Activated CD4-positive, CD25-positive, alpha-beta regulatory T cell (primary cell): ENCODE measurements at places on chromosomes 1 and 21.
A peak's percentile ranks its signal among the peaks of the same experiment; 100 is the strongest.

DNA sequence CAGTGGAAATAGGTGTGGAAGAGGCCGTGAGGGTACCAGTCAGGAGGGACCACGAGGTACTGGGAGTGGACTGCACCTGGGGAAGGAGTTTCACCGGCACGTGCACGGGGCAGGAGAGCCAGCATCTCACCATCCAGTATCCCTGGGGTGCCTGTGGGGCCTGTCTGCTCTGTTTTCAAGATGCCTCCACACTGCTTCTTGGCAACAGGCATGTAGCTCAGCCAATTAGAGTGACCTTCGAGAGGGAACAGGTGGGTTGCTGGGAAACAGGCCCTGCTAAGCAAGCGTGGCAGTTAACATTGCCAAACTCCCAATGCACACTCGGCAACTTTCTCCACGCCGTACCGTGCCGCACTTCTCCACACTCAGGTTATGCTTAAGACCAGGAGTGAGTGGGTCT is 17.7 kb downstream of the KCNC4 start:
- DNase-seq, result no peak

- DNase-seq, result no peak
Observed at GRCh38 chr1:3857791-3858129, 484 bp downstream of the DFFB start.

DNA sequence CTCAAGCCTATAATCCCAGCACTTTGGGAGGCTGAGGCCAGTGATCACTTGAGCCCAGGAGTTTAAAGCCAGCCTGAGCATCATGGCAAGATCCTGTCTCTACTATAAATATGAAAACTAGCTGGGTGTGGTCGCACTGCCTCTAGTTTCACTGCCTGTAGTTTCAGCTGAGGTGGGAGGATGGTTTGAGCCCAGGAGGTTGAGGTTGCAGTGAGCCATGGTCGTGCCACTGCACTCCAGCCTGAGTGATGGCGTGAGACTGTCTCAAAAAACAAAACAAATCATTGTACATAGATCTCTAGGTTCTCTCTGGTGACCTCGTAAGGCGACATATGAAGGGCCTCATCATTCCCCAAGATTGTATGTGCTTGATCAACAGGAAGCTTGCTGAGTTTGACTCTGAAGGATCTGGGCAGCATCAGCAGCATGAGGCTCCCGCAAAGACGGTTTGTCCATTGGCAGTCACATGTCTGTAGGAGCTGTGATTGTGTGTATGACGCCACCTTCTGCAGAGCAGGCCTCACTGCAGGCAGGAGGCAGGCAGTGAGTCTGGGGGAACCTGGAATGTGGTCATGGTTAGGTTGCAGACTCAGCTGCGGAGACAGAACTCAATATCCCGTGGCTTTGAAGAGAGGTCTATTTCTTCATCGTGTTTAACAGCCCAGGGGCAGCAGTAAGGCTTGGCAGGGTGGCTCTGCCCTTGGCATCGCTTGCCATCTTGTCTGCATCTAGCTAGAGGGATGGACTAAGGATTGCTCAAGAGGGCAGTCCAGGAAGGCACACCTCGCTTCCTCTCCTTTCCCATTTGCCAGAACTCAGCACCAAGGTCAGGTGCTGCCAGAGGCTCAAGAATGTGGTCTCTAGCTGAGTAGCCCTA is 14.0 kb downstream of the ATP5PO start:
- no peak for DNase-seq

DNA sequence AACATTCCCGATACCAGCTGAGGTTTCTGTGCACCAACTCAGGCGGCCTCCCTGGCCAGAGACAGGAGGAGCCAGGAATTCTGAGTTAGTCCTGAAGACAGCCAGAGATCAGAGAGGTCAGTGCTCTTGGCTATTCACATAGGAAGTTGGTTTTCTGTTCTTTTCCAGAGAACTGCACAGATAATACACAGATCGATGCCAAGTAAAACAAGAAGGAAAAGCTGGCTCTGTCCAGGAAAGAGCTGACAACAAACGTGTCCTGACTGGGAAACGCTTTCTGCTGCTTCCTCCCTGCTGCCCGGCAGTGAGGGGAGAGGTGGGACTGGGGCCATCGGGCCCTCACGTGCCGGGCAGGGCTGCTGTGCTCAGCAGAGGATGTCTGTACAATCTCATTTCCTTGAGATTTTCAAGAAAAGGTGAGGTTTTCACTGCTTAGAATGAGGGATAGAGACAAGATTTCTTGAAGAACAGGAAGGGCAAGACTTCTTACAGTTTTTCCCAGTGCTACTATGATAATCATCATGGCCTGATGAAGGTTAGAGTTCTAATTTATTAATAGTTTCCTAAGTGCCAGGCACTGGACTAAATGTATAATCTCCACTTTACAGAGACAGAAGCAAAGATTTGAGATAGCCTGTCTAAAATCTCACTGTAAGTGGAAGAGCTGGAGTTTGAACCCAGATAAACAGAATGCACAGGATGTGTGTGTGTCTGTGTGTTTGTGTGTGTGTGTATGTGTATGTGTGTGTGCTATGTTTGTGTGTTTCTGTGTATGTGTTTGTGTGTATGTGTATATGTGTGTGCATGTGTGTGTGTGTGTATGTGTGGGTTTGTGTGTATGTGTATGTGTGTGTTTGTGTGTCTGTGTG is 211.0 kb upstream of the RAB4A start:
- DNase-seq, result no peak

- DNase-seq, result no peak
Observed at GRCh38 chr1:101088431-101088830, 62.8 kb upstream of the DPH5 start.

GRCh38 chr1:209791920-209792319 is 7.6 kb upstream of the C1orf74 start:
- DNase-seq, result no peak

- no peak for DNase-seq
Observed at GRCh38 chr21:38925923-38926322, 120.2 kb downstream of the ETS2 start.

GRCh38 chr1:100234432-100234831 is 15.2 kb downstream of the DBT start:
- no peak for DNase-seq

DNA sequence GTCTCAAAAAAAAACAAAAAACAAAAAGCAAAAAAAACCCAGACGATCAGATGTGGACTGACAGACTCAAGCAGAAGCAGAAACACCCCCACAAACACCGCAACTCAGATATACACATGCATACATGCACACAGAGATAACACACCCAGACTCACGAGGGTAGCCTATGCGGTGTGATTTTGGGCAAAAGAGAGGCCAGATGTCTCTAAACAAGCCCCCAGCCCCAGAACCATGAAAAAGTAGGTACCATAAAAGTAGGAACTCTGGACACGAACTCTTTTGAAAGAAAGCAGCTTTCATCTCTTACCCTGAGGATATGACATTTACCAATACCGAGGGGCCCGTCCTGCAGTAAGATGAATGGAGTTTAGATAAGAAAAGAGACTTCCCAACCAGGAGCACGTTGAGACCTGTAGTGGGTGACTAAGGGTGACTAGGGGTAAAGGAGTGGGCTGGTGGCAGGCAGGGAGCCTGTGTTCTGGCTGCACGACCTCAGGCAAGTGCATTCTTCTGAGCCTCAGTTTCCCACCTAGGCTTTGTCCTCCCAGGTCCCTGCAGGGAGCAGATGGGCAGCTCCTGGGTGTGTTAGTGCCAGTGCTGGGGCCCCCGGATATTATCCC is 1.5 kb upstream of the TINAGL1 start:
- no peak for DNase-seq

- DNase-seq, result peak; percentile 53
Observed at GRCh38 chr1:220776720-220777326, 9.9 kb upstream of the MTARC1 start.

DNA sequence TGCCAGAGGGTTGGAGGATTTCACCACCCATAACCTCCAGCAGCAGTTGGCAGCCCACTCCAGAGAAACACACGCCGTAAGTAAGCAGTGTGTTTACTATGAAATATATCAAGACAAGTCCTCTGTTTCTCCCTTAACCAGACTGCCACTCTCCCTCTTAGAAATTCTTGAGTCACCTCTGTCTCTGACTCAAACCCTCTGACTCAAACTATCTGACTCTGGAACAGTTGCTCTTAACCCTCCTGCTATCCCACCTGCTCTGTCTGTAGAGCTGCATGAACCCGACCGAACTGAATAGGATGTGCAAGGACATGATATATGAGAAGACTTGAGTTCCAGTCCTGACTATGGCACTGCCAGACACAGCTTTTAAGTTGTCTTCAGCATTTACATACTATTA is 14.1 kb downstream of the INPP5B start:
- no peak for DNase-seq

- DNase-seq, result no peak
Observed at GRCh38 chr1:34750610-34751009, 4.2 kb upstream of the GJB5 start.

DNA sequence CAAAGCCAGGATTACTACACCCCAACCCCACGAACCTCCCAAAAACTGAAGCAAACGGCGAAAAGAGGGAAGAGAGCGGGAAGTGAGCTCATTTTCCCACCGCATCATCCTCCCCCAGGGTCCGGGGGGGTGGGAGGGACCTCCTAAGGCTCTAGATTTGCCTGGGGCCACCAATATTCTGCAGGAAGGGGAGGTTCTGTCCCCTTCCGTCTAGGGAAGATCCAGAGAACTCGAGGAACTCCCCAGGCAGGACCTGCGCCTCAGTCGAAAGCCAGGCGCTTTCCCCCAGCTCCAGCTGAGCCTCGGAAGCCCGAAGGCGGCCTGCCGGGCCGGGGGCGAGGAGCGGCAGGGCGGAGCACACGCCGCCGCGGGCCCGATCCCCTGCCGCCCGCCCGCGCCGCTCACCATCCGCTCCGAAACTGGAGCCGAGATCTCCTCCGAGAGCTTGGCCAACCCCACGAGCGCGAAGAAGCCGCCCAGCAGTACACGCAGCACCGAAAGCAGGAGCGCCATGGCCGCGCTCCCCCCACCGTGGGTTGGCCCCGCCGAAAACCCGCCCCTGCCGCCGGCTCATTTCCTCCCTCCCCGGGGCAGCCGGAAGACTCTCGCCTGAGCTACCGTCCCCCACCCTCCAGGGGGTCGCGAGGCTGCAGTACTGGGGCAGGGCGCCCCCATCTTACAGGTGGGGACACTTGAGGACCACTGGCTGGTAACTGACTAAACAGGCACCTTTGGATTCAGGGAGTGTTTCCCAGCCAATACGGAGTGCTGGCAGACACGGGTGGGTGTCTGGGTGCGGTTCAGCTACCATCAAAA is at the start of gene TMEM35B:
TSS of gene TMEM35B (minus strand) at position 555 of the 816 bp plus-strand sequence. CDS start at position 513, 42 bp downstream.
- peak; percentile 67 for DNase-seq

DNA sequence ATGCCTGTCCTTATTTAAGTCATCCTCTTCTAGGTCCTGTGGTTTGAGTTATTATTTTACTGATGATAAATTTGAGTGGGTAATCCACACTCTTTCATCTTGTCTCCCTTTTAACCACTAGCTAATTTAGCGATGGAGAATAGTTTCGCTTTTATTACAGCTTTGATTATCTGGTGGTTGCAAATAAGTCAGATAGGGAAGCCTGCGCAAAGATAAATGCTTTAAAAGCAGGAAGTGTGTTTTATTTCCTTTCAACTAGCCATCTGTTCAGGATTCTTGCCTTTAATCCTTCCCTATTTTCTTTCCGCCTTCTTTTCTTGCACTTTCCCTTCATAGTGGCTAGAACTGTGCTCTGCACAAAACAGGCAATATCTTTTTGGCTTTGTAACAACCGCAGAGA is 129.0 kb downstream of the TGFB2 start:
- no peak for DNase-seq

- no peak for DNase-seq
Observed at GRCh38 chr1:169859001-169859400, 34.7 kb downstream of the SCYL3 start.
